ENCODE measurements at places on chromosomes 13 and 19.

GRCh38 chr19:3024870-3025548, 4.1 kb downstream of the TLE2 start:
- no peak for DNase-seq

DNA sequence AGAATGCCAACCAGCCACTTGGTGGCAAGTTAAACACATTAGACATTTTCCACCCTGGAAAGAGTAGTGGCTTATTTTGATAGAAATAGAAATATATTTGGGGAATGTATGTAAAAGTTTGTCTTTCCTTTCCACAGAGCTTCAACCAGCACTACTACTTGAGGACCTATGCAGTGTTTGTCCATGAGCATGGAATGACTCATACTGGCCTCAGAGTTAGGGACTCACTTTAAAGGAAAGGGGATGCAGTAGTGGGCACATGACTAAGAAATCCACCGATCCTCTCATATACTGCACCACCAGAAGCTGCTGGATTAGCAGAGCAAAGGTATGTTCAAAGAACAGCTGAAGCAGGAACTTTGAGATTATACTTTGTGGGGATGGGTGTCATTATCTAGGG, 62.6 kb downstream of the LACC1 start:
- peak; percentile 8 for DNase-seq

GRCh38 chr19:52270266-52270885, 989 bp downstream of the ZNF766 start:
- DNase-seq, result no peak

DNA sequence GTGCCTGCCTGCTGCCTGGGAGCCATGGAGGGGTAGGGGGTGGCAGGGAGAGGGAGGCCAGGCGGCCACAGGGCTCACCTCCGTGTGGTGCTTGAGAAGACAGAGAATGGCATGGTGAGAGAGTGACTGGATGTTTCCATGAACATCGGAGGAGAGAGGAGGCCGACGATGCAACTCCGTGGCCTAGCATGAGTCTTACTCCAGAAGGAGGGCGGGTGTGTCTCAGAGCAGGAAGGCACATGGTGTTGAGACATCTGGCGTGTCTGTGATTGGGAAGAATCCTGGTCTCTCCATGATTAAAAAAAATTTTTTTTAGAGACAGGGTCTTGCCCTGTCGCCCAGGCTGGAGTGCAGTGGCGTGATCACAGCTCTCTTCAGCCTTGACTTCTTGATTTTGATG, 5.1 kb downstream of the IRGC start:
- no peak for DNase-seq

GRCh38 chr19:12265921-12266704, 28.6 kb downstream of the ZNF44 start:
- no peak for DNase-seq

DNA sequence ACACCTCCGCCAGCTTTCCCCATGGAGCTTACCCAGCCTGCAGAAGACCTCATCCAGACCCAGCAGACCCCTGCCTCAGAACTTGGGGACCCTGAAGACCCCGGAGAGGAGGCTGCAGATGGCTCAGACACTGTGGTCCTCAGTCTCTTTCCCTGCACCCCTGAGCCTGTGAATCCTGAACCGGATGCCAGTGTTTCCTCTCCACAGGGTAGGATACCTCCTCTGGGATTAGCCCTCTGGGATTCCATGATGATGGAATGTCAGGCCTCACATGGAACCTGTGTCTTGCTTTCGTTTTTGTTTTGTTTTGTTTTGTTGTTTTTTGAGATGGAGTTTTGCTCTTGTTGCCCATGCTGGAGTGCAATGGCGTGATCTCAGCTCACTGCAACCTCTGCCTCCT, 1.9 kb downstream of the RFXANK start:
- no peak for DNase-seq

DNA sequence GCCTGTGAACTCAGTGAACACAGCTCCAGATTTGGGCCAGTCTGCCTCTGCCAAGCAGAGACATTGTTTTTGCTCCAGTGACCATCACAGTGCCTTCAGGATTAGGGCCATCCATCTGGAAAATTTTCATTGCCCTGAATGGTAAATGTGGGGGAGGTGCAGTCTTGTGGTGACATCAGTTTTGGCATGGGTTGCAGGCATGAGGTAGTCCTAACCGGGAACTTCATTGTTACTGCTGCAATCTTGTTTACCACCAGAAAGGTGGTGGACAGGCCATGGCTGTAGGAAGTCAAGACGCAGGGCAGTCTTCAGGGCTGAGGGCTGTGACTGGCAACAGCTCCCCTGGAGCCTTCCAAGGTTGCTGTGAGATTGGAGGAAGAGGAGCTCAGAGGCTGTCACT, 55.2 kb downstream of the SPATA13 start:
- DNase-seq, result peak; percentile 63

GRCh38 chr13:30900952-30901749, 4.9 kb upstream of the MEDAG start:
- no peak for DNase-seq

- no peak for DNase-seq
These were observed 52.1 kb downstream of the SIAH3 start for GRCh38 chr13:45799451-45799850.

- no peak for DNase-seq
These were observed 188.1 kb downstream of the RFC3 start for GRCh38 chr13:34006011-34006410.

- DNase-seq, result no peak
These were observed 16.3 kb downstream of the FCHO1 start for GRCh38 chr19:17767559-17767958.

DNA sequence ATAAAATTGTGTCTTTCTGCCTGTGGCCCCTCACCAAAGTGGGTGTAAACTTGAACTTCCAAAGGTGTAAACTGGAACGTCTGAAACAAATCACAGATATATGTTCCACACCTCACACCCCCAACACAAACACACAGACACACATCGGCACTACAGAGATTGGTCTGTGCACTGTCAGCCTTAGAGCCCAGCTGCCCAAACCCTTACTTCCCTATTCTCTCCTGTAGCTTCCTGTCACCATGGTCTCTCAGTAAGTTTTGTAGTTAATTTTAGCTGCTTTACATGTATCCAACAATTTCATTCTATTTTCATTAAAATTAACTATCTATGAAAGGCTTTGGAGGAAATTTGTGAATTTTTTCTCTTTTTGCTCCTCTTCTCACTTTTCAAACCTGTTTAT, 5.4 kb downstream of the TM9SF2 start:
- no peak for DNase-seq

GRCh38 chr13:97390941-97391600, 42.9 kb upstream of the RAP2A start:
- DNase-seq, result peak; percentile 64

GRCh38 chr13:60111691-60112090, 52.0 kb downstream of the DIAPH3 start:
- DNase-seq, result peak; percentile 33

GRCh38 chr19:10816691-10817090, 19.3 kb downstream of the TMED1 start:
- no peak for DNase-seq

DNA sequence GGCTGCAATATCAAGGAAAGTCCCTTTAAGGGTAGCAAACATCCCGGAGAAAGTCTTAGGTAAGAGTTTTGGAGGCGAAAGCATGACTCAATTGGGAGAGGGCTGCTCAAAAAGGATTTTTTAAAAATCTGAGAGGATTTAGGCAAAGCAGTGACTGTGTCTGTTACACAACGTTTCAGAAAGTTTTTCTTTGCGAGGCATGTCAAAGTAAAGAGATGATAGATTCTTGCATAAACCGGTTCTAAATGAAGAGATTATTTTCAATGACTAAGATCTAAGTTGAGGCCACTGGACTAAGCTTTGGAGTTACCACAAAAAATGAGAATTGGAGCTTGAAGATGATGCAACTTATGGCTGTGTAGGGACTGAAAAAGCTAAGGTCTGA, 43.7 kb upstream of the ENOX1 start:
- peak; percentile 87 for DNase-seq

GRCh38 chr13:105971312-105971711, 564.1 kb downstream of the EFNB2 start:
- DNase-seq, result no peak

- DNase-seq, result no peak
These were observed 737.5 kb upstream of the SLITRK5 start for GRCh38 chr13:86933676-86934075.

DNA sequence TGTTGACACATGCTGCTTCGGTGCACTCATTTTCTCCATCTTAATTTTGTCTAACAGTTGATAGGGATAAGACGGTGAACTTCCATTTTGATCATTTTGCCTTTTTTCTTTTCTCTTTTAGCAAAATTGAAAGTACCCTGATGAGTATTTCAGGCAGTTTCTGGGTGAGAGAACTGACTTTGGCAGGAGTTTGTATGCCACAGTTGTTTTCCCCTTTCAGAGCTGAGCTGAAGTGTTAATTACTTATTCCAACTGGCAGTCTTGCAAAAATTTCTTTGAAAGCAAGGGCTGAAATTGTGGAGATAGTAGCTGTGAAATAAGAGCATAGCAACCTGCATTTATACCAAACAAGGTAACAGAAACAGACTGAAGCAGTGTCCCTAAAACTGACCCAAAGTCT, 180.2 kb downstream of the SLITRK5 start:
- no peak for DNase-seq

GRCh38 chr19:31096062-31096830, 253.0 kb downstream of the TSHZ3 start:
- no peak for DNase-seq

DNA sequence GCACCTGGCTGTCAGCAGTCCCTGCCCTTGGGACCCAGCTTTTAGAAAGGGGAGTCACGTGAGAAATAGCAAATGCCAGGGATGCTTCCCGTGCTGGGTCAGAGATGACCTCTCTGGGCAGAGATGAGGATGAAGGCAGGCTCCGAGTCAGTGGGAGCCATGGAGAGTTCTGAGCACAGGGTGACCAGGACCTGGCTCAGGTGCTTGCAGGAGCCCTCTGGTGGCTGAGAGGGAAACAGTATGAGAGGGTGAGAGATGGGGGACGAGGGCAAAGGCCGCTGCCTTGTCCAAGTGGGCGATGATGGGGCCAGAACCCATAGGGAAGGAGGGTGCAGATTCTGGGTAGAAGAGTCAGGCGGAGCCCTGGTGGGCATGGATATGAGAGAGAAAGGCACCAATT, 15.8 kb downstream of the TMED1 start:
- DNase-seq, result no peak

GRCh38 chr19:15935167-15935702, 906 bp upstream of the CYP4F11 start:
- DNase-seq, result no peak

- peak; percentile 68 for DNase-seq
These were observed 40.5 kb downstream of the USP12 start for GRCh38 chr13:27130979-27131623.

- no peak for DNase-seq
These were observed 81.3 kb downstream of the LHFPL6 start for GRCh38 chr13:39521701-39522100.

DNA sequence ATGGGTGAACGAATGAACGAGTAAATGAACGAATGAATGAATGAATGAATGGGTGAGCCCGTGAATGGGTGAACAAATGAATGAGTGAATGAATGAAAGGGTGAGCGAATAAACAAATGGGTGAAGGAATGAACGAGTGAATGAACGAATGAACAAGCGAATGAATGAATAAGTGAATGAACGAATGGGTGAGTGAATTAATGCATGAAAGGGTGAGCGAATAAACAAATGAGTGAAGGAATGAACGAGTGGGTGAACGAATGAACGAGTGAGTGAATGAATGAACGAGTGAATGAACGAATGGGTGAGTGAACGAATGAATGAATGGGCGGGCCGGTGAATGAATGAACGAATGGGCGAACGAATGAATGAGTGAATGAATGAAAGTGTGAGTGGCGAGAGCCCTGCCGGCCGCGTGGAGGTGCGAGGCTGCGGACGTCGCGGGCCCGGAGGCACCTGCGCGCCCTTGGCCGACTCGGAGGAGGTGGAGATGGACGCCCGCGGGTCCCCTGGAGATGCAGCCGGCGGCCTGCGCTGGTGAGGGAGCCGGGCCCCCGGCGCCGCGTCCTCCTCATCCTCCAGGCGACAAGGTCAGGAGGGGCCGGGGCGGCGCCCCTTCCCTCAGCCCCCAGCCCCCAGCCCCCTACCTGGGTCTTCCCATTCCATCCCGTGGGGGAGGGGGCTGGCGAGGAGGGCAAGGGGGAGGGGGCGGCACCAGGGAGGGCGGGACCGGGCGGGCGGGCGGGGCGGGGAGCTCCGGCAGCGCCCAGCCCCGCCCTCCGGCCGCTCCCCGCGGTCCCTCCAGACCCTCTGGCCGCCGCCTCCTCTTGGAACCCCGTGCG, 15.4 kb downstream of the ANKRD24 start:
- DNase-seq, result no peak

DNA sequence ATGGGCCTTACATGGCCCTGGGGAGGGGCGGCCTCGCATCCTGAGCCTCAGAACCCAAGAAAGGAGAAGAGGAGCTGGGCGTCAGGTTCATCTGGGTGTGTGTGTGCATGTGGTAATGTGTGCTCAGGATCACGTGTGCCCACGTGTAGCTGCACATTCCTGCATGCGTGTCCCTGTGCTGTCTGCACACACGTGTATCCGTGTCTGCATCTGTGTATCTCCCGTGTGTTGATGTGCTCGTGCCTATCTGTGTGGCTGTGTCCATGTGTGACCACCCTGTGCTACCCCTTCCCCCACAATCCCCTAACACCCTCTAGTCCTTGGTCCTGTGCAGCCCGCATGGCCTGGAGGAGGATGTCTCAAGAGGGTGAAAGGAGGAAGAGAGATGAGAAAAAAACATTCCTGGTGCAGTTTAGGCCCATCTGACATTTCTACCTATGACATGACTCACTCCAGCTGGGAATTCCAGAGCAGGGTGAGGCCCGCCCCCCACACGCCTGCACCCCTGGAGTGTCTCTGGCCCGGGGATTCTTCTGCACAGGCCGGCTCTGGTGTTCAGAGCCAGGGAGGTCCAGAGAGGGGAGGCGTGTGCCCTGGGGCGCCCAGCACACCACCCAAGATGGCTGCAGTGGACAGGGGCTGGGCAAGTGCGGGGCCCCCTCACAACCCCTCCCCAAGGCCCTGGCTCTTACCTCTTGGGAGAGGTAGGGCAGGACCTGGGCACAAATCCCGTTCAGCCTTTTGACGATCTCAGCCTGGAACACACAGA, 7.1 kb downstream of the TLE5 start:
- peak; percentile 72 for DNase-seq

- DNase-seq, result peak; percentile 12
These were observed 2104.9 kb downstream of the PCDH9 start for GRCh38 chr13:65125236-65125635.

GRCh38 chr19:13972368-13973155, 20.3 kb downstream of the DCAF15 start:
- no peak for DNase-seq

GRCh38 chr13:29924482-29925350, 74.3 kb upstream of the UBL3 start:
- DNase-seq, result peak; percentile 75

GRCh38 chr13:33367926-33368325, 82.4 kb upstream of the STARD13 start:
- no peak for DNase-seq

- DNase-seq, result no peak
These were observed 2.1 kb upstream of the B9D2 start for GRCh38 chr19:41366089-41366488.

DNA sequence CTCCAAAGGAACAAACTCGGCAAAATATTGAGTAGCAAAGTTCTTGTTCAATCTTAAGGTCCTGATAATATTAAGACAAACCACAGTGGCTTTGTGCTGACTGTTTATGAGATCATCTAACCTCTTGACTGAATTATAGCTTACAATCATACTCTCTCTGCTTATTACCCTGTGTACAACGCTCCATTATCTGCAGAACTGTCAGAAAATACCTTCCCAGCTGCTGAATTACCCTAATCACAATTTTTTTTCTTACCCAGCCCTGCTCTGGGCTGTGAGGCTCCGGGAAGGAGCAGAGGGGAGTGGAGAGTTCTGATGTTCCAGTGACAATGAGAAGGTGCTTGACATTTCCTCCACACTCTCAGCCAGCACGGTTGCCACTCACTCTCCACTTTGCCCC, 64.8 kb downstream of the DCT start:
- no peak for DNase-seq

Measured in choroid plexus epithelial cell (primary cell).